Posterior cingulate gyrus (tissue), 11 donors: ENCODE measurements at places on chromosomes 2 and 18.

- no peak for DNase-seq
These were observed 167.4 kb downstream of the PTGR3 start for GRCh38 chr18:75041586-75041985.

DNA sequence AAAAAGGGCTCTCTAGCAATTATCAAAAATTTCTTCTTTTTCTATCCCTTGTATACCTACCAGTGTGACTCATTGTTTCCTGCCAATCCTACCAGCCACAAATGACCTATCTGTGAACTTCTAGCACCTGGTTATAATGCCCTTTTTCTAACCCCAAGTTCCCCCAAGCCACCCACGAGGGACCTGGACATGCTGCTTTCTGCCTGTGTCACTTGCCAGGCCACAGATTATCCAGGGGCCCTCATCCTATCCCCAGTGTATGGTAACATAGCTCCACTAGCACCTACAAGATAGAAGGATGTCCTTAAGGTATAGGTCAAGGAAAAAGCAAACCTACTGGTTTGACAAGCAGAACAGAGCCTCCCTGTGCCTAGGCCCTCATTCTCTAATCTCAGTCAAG, 26.8 kb downstream of the AAK1 start:
- no peak for DNase-seq

- DNase-seq: peak; percentile 47
These were observed 2.1 kb downstream of the CNTNAP5 start for GRCh38 chr2:124027182-124027581.

- DNase-seq: peak; percentile 69
These were observed 43.9 kb downstream of the EMX1 start for GRCh38 chr2:72961036-72961720.

DNA sequence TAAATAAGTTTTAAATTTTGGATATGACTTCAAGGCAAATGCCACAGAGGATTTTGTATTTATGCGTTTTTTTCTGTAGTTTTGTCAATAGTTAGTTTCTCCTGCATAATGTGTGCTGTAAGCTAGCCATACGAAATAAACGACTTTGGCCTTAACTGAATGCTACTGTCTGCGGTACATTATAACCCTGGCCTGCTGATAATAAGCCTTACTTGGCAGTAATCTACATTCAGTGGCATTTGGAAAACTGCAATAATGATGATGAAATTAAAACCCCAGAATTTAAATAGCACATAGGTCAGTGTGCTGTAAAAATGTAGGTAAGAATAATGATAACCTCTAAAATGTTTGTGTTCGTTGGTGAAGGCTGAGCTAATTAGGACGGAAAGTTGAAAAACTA, 88.8 kb downstream of the LRP1B start:
- DNase-seq: no peak
